ENCODE measurements at places on chromosomes 3 and 15.

- DNase-seq = no peak
Observed at GRCh38 chr3:46903341-46904302, 26.1 kb downstream of the PTH1R start.

DNA sequence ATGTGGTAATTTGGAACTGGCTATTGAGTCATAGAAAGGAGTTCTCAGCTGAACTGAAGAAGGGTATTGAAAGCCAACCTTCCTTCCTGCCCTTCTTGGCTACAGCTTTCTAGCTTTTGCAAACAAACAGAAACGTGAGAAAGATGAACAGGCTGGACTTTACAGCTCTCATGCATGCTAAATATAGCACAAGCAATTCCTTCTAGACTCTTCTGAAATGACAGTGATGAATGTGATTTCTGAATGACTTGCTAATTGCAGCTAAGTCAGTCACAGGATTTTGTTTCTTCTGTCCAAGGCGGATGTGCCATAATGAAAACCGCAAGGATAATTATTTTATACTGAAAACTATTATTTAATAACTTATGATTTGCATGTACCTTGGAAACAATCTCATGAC is 36.3 kb downstream of the BCHE start:
- no peak for DNase-seq

GRCh38 chr15:63041974-63042876 is at the start of gene TPM1:
Gene TPM1, plus strand, starts transcription at chr15:63042747. Its CDS starts 83 bp downstream, at chr15:63042830.
- DNase-seq = no peak

- no peak for DNase-seq
Observed at GRCh38 chr3:14885307-14885706, 62.1 kb upstream of the NR2C2 start.
